PC-3 (cell line): ENCODE measurements at places on chromosomes 13 and 19. TPM values are rescaled to one million over a fixed set of nuclear protein-coding genes. Genes with fewer than 3 reads are reported as not detected.
A peak's percentile ranks its signal among the peaks of the same experiment; 100 is the strongest.

The PCDH20 gene
- 0.52 and 0.62 TPM in 2 replicates for total RNA-seq

The PSG2 gene
- total RNA-seq, result not detected in 2 replicates

The PROZ gene
- total RNA-seq, result not detected in 2 replicates

The PLPPR2 gene
- 38.0 and 51.2 TPM in 2 replicates for total RNA-seq

The GRIN3B gene
- 0.63 and 0.69 TPM in 2 replicates for total RNA-seq

The ZNF846 gene
- 10.9 and 15.7 TPM in 2 replicates for total RNA-seq

The IGFL4 gene
- total RNA-seq, result not detected in 2 replicates

- peaks cover 13% of the 10 kb centered on the region; the same call in 1 of the 2 replicates for H3K36me3 ChIP-seq
- peak; percentile 88 for DNase-seq
- peaks cover 16% of the 10 kb centered on the region for H3K4me1 ChIP-seq
- H3K4me3 ChIP-seq, result peak overlapping the region; percentile 88
- peak overlapping the region; percentile 98 for H3K27ac ChIP-seq
Observed at GRCh38 chr19:751501-752341, 809 bp downstream of the MISP start.

DNA sequence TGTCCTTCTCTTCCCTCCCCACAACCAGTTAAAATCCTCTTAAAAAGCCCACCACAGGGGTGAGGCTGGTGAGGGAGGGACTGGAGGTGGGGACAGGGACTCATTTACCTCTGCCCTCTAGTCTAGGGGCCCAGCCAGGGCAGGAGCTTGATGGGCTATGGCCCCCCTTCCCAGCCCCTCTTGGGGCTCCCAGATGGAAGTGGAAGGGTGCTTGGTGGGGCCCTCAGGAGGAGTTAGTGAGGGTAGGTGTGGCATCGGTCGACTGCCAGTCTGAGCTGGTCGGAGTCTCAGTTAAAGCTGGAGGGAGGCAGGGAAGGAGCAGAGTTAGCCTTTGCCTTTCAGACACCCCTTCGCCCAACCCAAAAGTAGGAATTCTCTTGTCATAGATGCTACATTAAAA, 10.5 kb downstream of the ZNF526 start:
- no peak for DNase-seq
- no peak overlapping the region for H3K27ac ChIP-seq
- H3K36me3 ChIP-seq, result no peaks in the 10 kb centered on the region; the same call in 1 of the 2 replicates
- H3K4me1 ChIP-seq, result no peaks in the 10 kb centered on the region

- H3K36me3 ChIP-seq, result peaks cover 41% of the 10 kb centered on the region
- no peak overlapping the region for H3K27ac ChIP-seq
- no peak overlapping the region for H3K4me3 ChIP-seq
- H3K4me1 ChIP-seq, result peaks cover 8% of the 10 kb centered on the region
Observed at GRCh38 chr13:20016649-20017364, 58.3 kb downstream of the ZMYM2 start.

- no peaks in the 10 kb centered on the region for H3K27me3 ChIP-seq
- no peak overlapping the region for H3K4me3 ChIP-seq
- H3K27ac ChIP-seq, result no peak overlapping the region
- DNase-seq, result no peak
- H3K4me1 ChIP-seq, result peaks cover 12% of the 10 kb centered on the region
Observed at GRCh38 chr13:110231348-110232047, 75.5 kb downstream of the COL4A1 start.

DNA sequence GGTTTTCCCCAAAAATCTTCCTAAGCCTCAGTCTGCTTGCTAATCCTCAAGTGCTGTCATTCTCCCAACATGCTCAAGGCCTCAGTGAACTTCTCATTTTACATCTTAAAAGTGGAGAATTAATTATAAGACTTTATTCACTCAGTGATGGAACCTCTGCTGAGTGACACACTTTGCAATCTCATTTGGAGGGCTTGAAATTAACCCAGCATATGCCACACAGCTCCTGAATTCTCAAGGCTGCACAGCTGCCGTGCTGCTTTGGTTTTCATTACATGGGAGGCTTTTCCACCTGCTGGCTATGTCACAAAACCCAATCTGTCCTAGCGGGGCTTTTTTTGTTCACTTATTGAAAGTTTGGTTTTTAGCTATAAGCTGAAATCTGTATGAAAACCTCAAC, 28.3 kb upstream of the SERPINE3 start:
- no peak overlapping the region for H3K4me3 ChIP-seq
- H3K27me3 ChIP-seq, result no peaks in the 10 kb centered on the region
- H3K27ac ChIP-seq, result no peak overlapping the region
- DNase-seq, result no peak
- no peaks in the 10 kb centered on the region for H3K4me1 ChIP-seq

DNA sequence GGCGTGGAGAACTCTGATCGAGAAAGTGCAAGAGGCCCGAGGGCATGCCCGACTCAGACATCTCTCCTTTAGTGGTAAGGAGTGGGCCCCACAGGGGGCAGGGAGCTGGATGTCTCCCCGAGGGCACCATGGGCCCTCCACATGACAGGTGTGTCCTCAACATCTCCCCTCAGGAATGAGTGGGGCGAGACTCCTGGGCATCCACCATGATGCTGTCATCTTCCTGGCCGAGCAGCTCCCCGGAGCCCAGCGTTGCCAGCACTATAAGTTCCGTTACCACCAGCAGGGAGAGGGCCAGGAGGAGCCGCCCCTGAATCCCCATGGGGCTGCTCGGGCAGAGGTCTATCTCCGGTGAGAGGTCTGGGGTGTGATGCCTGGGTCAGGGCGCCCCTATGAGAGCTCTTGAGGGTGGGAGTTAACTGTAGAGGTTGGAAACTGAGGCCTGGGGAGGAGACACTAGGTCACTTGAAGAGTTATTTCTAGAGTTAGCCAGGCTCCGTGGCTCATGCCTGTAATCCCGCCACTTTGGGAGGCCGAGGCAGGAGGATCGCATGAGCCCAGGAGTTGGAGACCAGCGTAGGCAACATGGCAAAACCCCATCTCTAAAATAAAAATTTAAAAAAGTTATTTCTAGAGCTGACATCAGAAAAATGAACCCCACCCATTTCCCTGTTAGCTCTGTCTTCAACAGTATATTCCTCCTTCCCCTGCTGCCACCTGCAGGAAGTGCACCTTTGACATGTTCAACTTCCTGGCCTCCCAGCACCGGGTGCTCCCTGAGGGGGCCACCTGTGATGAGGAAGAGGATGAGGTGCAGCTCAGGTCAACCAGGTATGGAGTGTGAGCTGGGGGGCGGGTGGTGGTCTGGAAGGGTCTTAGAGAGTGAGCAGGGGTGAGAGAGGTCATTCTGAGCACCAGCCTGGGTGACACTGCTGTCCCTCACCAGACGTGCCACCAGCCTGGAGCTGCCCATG, 5.1 kb downstream of the IGFLR1 start:
- no peaks in the 10 kb centered on the region for H3K27me3 ChIP-seq
- no peak overlapping the region for H3K27ac ChIP-seq
- no peak overlapping the region for H3K4me3 ChIP-seq
- 0 out of 2 replicates have a peak, but pooled peaks cover 4% of the 10 kb centered on the region for H3K4me1 ChIP-seq
- peak; percentile 18 for DNase-seq
- H3K36me3 ChIP-seq, result no peaks in the 10 kb centered on the region; the same call in 1 of the 2 replicates

- no peak overlapping the region for H3K4me3 ChIP-seq
- no peaks in the 10 kb centered on the region for H3K27me3 ChIP-seq
- DNase-seq, result no peak
- no peaks in the 10 kb centered on the region for H3K4me1 ChIP-seq
Observed at GRCh38 chr13:67645874-67646467, 415.8 kb upstream of the PCDH9 start.

- no peak for DNase-seq
- no peaks in the 10 kb centered on the region for H3K27me3 ChIP-seq
- H3K27ac ChIP-seq, result no peak overlapping the region
- peaks cover 50% of the 10 kb centered on the region for H3K36me3 ChIP-seq
- no peak overlapping the region for H3K4me3 ChIP-seq
- no peaks in the 10 kb centered on the region for H3K4me1 ChIP-seq
Observed at GRCh38 chr19:37332839-37333238, 38.1 kb upstream of the ZNF527 start.

DNA sequence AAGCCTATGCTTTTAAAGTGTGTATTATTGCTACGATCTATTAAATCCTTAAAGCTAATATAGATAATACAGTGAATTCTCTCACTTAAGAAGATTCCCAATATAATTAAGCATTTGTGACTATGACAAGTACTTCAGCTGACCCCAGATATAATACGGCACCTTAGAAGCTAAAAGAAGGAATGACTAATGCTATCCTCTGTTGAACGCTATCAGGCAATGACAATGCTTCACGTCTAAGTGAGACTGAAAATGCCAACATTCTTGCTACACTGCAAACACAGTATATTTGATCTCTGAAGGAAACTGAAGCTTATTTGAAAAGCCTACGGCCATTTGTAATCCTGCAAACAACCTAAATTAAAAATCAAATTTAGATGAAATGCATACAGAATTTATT, 19.7 kb downstream of the VWA8 start:
- peaks cover 8% of the 10 kb centered on the region; the same call in 1 of the 2 replicates for H3K4me1 ChIP-seq
- no peak overlapping the region for H3K4me3 ChIP-seq
- peaks cover 5% of the 10 kb centered on the region for H3K36me3 ChIP-seq
- DNase-seq, result no peak
